ENCODE measurements at places on chromosomes 2 and 18.

DNA sequence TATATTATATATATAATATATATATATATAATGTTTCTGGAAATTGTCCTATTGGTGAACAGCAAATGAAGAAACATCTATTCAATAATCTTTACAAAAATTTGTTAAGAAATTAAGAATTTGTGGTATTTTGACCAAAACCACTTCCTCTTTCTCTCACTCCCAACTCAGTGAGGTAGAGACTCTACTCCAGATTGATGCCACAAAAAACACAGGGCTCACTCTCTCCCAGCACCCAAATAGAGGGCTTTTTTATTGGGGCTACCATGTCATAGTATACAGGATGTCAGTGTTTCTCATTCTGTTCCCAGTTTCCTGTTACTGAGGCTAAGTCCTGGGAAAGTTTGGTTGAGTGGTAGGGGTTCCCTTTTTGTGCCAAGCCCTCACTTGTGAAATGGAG lies 1155.4 kb downstream of the BCL11A start:
- no peak for DNase-seq

GRCh38 chr2:239132156-239132709 lies 268.6 kb downstream of the HDAC4 start:
- no peak for DNase-seq

DNA sequence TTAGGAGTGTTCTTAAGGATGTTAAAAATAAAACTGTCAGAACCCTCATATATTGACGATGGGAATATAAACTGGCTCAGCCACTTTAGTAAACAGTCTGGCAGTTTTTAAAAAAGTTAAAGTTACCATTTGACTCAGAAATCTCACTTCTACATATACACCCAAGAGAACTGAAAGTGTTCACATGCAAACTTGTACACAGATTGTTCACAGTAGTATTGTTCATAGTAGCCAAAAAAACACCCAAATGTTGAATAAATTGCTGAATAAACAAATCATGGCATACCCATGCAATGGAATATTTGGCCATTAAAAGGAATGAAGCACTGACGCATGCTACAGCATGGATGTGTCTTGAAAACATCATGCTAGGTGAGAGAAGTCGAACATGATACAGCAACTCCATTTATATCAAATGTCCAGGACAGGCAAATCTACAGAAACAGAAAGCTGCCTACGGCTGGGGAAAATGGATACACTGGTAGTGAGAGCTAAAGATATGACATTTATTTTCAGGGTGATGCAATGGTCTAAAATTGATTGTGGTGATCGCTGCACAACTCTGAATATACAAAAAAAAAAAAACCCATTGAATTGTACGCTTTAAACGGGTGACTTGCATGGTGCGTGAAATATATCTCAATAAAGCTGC lies 10.1 kb downstream of the RPL31 start:
- DNase-seq, result no peak

- DNase-seq, result peak; percentile 38
These were observed 144.0 kb upstream of the IL1R2 start for GRCh38 chr2:101847661-101848339.

DNA sequence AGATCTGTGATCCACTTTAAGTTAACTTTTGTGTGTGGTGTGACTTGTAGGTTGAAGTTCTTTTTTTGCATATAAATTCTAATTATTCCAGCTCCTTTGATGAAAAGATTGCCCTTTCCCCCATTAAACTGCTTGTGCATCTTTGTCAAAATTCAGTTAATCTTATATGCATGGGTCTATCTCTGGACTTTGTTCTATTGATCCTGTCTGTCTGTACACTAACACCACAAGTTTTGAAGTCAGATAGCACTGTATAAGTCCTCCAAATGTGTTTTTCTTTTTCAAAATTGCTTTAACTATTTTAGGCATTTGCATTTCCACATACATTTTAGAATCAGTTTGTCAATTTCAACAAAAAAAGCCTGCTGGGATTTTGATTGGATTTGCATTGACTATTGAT lies 137.6 kb downstream of the BCL11A start:
- no peak for DNase-seq

All from PC-3 (cell line).